Right lung (tissue), 10 donors: ENCODE measurements at places on chromosomes 3 and 15. TPM values are rescaled to one million over a fixed set of nuclear protein-coding genes. Genes with fewer than 3 reads are reported as not detected.

DAZL gene
- 0.07 TPM for polyA plus RNA-seq

CPEB1 gene
- polyA plus RNA-seq: 3.3 TPM

MFAP1 gene
- polyA plus RNA-seq: 59.5 TPM

GCNT3 gene
- 0.71 TPM for polyA plus RNA-seq

FAM174B gene
- polyA plus RNA-seq: 41.2 TPM

EOGT gene
- 39.7 TPM for polyA plus RNA-seq

RPL32 gene
- 2,442 TPM for polyA plus RNA-seq

PGBD4 gene
- polyA plus RNA-seq: 2.0 TPM

TRIP4 gene
- polyA plus RNA-seq: 41.6 TPM

ITIH1 gene
- not detected for polyA plus RNA-seq

VILL gene
- polyA plus RNA-seq: 16.3 TPM

GOLGA6L4 gene
- 23.4 TPM for polyA plus RNA-seq

CD200 gene
- polyA plus RNA-seq: 56.7 TPM

MESP2 gene
- not detected for polyA plus RNA-seq
